ENCODE measurements at places on chromosomes 13 and 19.

DNA sequence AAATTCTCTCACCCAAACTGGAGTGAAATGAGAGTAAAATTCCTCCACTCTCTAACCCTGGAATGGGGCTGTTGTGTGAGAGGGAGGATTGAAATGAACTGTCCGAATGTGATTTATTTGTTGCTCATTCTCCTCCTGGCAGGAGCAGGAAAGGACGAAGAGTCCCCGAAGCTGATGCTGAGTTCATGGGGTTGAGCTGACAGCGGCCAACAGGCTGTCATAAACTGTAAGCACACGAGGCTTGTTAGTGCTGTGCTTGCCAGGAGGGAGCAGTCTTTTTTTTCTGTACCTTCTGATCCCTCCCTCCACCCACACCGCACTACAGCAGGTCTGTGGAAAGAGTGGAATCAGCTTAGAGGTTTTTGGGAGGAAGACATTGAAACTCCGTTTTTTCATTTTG is 33.1 kb upstream of the ZNF331 start:
- DNase-seq, result no peak

- DNase-seq, result no peak
Measured at GRCh38 chr19:6531163-6531955, 533 bp downstream of the TNFSF9 start.

GRCh38 chr19:23983406-23983805 is 68.7 kb downstream of the ZNF726 start:
- no peak for DNase-seq

- no peak for DNase-seq
Measured at GRCh38 chr13:43787518-43787891, 733 bp upstream of the ENOX1 start.

DNA sequence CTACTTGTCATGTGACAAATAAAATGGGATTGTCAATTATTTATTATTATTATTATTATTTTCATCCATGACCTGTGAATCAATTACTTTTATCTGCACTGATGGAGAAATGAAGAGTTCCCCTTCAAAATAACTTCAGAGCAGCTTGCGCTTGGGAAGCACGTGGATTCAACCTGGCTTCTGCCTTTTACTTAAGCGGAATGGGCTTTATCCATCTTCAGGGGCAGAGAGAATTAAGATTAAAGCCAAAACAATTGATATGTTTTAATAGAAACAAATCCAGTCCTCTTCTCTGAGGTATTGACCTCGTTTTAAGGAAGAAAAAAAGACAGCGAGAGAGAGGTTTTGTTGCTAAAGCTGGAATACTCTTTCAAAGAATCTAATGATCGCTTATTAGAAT is 876 bp downstream of the SACS start:
- DNase-seq, result no peak

DNA sequence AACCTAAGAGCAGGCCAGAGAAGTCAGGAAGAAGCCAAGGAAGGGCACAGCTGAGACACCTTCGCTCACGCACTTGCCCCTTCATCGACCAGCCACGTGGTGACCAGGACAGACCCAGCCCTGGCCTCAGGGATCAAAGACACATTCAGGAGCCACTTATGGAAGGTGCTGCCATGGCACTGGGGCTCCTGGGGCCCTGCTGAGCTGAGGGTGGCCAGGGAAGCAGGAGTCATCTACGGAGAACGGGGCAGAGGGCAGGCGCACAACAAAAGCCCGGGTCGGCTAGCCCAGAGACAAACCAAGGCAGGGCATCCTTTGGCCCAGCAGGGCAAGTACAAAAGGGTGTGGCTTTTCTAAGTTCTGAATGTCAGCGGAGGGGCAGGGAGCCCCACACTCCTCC is 2.3 kb downstream of the PLPP2 start:
- no peak for DNase-seq

GRCh38 chr19:416416-416815 is 7.5 kb upstream of the C2CD4C start:
- DNase-seq, result no peak

DNA sequence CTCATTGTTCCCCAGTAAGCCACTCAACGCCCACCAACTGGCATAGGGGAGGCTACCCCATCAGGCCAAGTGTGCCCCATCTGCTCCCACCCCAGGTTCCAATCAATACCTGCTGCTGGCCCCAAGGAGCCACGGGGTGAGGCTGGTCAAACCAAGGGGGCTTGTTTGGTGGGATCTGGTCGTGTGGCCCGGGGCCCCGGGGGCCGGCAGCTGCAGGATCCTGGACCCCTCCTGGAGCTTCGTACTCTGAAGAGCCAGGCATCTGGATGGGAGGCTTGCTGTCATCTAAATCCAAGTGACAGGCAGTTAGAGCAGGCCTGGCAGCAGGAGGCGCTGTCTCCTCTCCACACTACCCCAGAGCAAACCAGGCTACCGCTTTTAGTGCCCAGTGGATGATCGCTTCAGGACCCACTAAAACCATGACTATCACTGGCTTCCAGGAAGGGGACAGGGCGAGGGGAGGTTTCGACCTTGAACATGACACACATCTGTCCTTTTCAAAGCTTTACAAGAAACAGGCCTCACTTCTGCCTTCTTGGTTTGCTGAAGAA is 14.2 kb downstream of the CHERP start:
- DNase-seq, result no peak

GRCh38 chr19:13974073-13974472 is 21.8 kb downstream of the DCAF15 start:
- no peak for DNase-seq

- no peak for DNase-seq
Measured at GRCh38 chr19:50427318-50427925, 5.3 kb upstream of the MYBPC2 start.

- no peak for DNase-seq
Measured at GRCh38 chr19:3270902-3271301, 46.4 kb downstream of the CELF5 start.

GRCh38 chr13:75132701-75133695 is 349.0 kb downstream of the TBC1D4 start:
- DNase-seq, result no peak

DNA sequence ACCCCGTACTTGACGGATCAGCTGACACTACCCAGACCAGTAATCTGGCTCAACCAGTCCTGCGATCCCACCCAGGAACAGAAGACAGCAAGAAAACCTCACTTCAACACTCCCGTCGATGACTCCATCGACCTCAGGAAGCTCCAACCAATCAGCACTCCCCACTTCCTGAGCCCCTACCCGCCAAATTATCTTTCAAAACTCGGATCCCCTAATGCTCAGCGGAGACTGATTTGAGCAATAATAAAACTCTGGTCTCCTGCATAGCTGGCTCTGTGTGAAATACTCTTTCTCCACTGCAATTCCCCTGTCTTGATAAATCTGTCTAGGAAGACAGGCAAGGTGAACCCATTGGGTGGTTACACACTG is 1.2 kb downstream of the LSM4 start:
- DNase-seq, result no peak

GRCh38 chr13:51793570-51794271 is 10.2 kb downstream of the DHRS12 start:
- DNase-seq, result peak; percentile 54

- DNase-seq, result no peak
Measured at GRCh38 chr13:40206241-40207000, 460.0 kb downstream of the FOXO1 start.

DNA sequence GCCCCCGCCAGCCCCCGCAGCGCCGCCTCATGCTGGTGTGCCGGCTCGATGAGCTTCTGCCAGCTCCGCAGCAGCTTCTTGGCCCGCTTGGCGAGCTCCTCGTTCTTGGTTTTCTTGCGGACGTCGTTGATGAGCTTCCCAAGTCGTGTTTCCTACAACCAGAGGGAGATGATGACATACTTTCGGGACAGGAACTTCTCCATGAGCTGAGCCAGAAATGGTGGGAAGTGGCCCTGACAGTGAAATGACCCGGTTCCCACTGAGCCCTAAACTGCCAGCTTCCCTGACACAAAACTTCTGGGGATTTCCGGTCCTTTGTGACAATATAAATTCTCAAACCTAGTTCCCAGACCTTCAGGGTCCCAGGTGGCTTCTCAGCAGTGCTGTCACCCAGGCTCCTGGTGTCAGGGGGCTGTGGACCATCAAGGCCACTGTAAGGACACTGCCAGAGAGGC is 5.3 kb upstream of the SLC35E1 start:
- DNase-seq, result no peak

DNA sequence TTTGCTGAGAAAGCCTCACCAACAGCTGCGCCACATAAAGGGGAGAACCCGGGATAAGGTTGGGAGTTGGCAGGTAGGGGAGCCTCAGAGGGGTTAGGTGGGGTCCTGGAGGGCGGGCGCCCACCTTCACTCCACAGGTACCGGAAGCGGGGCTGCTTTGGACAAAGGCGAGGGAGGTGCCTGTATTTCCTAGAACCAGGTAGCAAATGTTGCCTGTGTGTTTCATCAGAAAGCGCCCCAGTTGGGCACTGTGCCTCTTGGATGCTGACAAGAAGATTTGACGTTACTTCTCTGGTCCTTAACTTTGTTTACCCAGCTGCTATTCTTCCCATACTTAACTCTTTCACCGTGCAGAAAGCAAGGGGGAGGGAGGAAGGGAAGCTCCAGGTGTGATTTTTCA is 278.9 kb downstream of the ZNF536 start:
- no peak for DNase-seq

GRCh38 chr13:44422755-44423643 is 49.4 kb downstream of the SERP2 start:
- DNase-seq, result no peak

- DNase-seq, result no peak
Measured at GRCh38 chr13:110133425-110134235, 173.3 kb downstream of the COL4A1 start.

DNA sequence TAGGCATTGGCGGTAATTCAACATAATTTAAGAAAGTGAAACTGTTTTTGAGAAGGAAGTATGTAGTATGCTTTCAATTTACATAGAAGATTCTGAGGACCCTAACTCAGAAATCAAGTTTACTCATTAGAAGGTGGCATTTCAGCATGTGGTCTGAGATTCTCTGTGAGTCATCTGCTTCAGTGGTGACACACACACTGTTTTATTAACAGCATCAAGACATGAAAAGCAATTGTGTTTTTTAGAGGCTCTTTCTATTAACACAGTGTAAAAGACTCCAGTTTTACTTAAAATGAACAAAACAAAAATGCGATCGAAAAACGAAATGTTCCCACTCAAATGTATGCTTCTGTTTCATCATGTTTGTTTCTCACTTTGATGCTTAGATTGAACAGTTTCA is 802.1 kb upstream of the SLITRK6 start:
- no peak for DNase-seq

- no peak for DNase-seq
Measured at GRCh38 chr13:112997188-112998130, 28.4 kb downstream of the MCF2L start.

DNA sequence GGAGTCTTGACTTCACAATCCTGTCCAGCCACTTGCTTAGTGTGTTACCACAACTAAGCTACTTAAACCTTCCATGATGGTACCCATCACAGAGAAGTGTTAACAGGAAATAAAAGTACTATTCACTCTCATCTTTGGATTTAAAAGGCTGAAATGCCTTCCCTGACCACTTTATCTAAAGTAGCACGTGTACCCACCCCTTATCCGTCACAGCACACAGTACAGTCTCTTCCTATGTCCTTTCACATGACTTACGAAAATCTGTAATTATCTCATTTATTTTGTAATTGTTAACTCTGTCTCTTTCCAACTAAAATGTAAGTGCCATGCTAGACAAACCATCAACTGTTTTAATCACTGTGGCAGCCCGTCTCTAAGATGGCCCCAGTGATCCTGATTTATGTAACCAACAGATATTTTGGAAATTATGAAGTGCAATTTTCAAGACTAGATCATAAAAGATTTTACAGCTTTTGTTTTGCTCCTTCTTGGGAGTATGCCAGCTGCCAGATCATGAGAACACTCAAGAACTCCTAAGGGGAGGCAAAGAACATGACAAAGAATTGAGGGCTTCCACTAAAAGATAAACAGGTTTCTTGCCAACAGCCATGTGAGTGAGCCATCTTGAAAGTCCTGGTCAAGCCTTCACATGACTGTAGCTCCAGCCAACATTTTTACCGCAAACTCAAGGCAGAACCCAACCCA is 44.9 kb downstream of the DIAPH3 start:
- DNase-seq, result no peak

GRCh38 chr13:41459432-41460073 is 2.2 kb downstream of the RGCC start:
- no peak for DNase-seq

GRCh38 chr13:77916488-77916887 is 2.1 kb downstream of the EDNRB start:
- DNase-seq, result no peak

GRCh38 chr13:25796474-25796873 is 255.3 kb downstream of the SHISA2 start:
- DNase-seq, result no peak

- no peak for DNase-seq
Measured at GRCh38 chr13:113863524-113864272, at the start of gene GAS6. Gene GAS6 (minus strand): TSS chr13:113864076. CDS start chr13:113863920, 156 bp downstream.

DNA sequence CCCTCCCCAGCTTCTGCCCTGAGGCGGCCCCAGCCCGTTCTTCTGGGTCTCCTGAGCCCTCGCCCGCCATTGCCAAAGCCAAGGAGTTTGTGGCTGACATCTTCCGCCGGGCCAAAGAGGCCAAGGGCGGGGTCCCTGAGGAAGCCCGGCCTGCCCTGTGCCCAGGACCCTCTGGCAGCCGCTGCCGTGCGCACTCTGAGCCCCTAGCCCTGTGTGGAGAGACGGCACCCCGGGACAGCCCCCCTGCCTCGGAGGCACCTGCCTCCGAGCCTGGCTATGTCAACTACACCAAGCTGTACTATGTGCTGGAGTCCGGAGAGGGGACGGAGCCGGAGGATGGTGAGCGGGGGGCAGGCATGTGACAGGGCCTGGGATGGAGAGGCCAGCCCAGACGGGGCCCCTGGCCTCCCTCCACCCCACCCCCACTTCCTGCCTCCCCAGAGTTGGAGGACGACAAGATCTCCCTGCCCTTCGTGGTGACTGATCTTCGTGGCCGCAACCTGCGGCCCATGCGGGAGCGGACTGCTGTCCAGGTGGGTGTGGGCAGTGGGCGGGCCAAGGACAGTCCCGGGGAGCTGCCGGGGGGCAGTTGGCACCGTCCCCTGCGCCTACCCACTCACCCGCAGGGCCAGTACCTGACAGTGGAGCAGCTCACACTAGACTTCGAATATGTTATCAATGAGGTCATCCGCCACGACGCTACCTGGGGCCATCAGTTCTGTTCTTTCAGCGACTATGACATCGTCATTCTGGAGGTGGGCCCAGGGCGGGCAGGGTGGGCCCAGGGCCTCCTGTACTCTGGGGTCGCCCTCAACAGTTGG is 7.0 kb downstream of the DCAF15 start:
- no peak for DNase-seq

GRCh38 chr19:40244579-40245317 is 18.3 kb upstream of the CCNP start:
- no peak for DNase-seq

GRCh38 chr19:30449078-30449590 is 77.0 kb downstream of the ZNF536 start:
- no peak for DNase-seq

Data from inflammatory macrophage treated with lipopolysaccharide for 1 hour (primary cell).